NK-92 treated with Interleukin-12 subunit alpha and Interleukin-12 subunit beta, amount 100 ng/mL, for 24 hours (cell line): ENCODE measurements at places on chromosomes 1 and 21.

GRCh38 chr21:36369064-36369685 is 16.0 kb upstream of the CHAF1B start:
- no peak for DNase-seq

DNA sequence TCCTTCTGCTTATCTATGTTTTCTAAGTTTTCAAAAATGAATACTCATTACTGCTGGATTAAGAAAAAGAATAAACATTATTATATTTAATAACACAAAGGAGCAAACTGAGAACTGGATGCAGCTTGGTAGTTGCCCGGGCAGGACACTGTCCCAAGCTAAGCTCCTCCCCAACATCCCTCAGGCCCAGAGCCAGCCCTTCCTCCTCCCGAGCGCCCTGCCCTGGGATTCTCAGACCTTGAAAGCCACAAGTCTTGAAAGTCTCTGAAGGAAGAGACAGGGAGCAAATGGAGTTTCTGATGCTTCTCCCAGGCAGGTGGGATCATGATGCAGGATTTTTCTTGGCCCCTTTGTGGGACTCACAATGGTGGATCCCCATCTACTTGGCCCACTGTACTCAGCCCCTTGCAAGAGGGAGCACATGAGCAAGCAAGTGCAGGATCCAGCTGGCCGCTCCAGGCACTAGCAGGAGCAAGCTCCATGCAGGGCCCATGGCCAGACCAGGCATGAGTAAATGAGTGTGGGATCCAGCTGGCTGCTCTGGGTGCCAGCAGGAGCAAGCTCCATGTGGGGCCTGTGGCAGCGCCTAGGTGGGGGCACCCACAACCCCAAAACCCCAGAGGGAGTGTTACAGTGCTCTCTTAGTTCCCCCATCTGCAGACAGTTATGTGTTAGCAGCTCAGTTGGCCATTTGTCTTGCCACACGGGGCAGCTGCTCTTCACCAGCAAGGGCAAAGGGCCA is 32.1 kb upstream of the RAB4A start:
- DNase-seq, result no peak

GRCh38 chr1:98086796-98087441 is 166.1 kb upstream of the DPYD start:
- no peak for DNase-seq

GRCh38 chr1:68959461-68960030 is 462.7 kb upstream of the DEPDC1 start:
- DNase-seq, result no peak

DNA sequence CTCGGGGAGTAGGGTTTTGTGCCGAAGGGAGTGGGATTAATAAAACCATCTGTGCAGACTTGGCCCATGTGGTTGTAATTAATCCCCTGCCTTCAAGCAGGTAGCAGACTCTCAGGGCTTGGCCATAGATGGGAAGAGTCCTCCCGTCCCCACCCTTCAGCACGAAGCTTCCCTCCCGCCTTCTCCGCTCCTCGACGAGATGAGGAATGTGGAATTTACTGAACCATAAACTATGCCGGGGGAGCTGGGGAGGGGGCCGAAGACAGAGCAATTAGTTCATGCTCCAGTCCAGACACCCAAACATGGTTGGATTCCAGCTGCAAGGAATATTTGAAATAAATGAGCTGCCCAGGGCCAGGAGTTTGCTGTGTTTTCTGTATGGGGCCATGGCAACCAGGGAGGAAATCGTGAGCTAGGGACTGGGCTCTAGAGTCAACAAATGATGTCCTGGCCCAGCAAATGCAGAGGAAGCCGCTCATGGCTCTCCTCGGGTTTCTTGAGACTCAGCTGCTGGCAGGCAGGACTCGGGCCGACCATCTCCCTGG is 78.8 kb downstream of the SPSB1 start:
- no peak for DNase-seq

DNA sequence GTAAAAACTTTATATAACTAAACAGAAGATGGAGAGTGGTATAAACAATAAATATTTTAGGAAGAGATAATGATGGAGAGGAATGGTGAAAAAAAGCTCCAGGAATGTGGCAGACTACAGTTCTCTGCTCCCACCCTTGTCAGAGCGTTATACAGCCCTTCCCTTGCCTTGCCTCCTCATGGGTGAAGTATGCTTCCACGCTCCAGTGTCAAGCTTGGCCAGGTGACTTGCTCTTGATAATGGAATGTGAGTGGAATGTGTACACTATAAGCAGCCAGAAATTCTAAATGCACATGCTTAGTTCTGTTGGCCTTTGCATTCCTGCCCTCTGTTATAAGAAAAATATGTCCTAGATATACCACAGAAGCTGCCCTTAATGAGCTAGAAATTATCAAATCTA is 24.7 kb upstream of the POGK start:
- DNase-seq, result no peak
